ENCODE measurements at places on chromosomes 1 and 21.

DNA sequence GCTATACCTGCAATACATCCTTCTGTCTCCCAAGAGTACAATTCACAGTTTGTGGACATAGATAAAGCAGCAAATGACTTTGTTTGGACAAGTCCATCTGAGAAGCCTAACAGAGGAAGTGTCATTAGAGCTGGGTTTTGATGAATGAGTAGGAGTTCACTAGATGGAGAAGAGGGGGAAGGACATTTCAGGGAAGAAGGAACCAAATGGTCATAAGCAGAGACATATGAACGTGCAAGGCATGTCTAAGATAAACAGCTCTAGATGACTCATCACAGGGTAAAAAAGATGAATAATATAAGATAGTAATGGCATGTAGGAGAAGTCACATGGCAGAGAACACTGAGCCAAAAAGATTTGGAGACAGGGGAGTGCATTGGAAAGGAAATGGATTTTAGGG lies 54.5 kb downstream of the HMGB4 start:
- peak; percentile 80 for DNase-seq

DNA sequence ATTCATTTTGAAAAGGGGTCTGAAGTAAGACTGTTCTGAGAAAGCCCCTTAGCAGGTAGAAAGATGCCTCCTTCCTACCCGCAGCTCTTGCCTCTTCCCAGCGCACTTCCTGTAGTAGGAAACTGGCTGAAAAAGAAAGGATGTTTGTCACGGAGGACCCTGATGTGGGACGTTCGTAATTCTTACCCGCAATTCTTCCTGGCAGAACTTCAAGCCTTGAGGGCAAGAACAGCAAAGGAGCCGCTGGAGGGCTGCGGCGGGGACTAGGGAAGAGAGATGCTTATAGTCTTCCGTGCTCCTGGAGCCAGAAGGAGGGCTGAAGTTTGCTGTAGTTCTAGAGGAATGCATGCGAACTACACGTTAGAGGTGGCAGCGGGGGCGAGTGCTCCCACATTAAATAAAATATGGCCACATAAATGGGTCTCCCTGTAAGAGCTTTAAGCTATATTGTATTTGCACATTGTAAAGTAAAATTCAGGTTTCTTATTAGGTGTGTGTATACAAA lies 6.3 kb downstream of the C1orf53 start:
- DNase-seq = peak; percentile 26

DNA sequence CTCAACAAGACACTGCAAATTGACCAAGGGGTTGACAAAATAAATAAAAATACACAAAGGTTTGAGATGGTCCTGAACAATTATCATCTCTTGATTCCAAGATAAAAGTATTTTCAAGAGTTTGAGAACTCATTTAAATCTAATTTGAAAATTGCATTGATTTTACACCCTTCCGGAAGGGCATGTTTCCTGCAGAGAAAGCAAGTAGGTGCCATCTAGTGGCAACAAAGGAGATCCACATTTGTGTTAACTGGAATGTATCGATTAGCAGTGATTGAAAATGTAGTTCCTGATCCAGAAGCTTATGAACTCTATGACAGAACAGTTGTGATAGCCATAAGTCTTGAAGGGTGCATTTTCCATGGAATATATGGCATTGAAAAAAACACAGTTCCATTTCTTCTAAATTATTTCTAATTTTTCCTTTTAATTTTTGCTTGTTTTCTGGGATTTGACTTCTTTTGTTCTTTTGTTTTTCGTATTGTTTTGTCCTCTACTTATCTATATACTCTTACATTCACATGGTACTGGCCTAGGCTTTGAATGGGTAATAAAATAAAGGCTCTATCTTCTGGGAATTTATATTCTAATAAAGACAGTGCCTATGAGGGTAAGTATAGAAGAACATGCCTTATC lies 143.7 kb downstream of the DNM3 start:
- DNase-seq = peak; percentile 39

DNA sequence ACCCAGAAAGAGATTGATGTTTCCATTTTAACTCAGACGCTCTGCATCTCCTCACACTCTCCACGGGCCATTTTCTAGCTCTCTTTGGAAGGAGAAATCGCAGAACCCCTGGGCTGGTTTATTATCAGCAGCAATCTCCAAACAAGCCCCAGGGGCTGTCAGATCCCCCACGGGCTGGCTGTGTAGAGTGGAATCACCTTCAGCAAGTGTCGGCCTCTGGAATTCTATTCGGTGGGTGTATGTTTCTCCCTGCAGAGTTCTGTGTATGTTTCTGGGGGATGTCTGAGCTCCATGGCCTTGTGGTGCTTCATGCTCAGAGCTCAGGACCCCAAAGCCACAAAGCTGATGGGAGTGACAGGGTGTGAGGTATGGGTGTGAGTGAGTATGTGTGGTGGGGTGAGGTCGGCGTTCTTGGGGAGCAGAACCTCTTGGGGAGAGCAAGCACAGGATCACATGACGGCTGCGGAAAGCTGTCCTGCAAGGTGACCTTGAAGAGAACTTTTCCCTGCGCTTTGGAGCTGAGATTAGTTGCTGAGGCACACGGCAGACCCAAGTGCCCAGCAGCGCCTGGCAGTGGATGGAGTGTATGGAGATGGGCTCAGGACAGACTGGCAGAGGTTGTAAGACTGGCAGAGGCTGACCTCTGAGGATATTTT lies 489 bp downstream of the ACOT11 start:
- no peak for DNase-seq

- DNase-seq = peak; percentile 81
Measured at GRCh38 chr1:170685166-170685565, 21.2 kb downstream of the PRRX1 start.

GRCh38 chr21:24939291-24939690 lies 668.0 kb downstream of the MRPL39 start:
- no peak for DNase-seq

DNA sequence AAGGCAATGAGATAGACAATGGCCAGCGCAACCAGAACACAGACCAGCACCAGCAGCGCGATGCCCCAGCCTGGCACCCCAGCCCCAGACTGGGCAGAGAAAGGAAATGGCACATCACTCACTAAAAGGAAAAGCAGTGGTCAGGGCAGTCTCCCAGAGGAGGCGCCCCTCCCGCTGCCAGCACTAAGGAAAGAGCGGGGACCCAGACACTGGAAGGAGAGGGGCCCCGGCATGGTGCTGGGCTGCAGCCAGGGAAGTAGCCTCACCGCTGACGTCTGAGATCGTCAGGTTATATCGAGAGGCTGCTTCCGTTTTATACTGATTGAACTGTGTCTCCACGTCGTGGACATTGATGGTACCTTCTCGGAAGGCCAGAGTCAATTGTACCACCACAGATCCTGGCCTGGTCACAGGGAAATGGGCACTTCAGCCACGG lies 13.8 kb downstream of the TRIM46 start:
- no peak for DNase-seq

DNA sequence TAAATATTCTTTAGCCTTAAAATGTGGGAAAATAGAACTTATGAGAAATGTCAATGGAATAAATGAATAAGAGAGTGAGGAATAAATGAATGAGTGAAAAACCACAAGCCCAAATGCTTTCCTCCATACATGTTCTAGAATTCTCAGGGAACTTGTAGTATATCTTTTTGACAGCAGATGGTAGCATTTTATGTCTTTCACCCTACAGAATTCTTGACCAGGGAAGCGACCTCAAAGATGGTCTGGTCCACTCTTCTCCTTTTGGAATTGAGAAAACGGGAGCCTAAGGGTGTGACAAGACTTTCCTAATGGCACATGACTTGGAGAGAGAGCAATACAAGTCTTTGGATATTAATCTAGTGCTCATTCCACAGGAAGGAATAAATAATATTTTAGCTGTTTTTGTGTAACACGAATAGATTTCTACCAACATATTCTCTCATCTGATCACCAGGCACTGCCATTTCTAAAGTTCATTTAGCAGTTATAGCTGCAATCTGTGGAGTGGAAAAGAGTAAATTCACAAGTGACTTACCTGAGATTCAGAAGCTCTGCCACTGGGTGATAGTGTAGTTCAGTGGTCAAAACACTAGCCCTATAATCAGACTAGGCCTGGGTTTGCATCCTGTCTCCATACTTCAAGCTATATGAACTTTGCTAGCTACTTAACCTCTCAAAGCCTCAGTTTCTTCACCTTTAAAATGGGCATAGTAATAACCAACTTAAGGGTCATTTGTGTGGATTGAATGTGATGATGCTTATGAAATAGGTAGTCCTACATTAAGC lies 15.0 kb upstream of the F5 start:
- DNase-seq = peak; percentile 8

- peak; percentile 28 for DNase-seq
Measured at GRCh38 chr1:168428063-168428731, 115.6 kb downstream of the XCL2 start.

DNA sequence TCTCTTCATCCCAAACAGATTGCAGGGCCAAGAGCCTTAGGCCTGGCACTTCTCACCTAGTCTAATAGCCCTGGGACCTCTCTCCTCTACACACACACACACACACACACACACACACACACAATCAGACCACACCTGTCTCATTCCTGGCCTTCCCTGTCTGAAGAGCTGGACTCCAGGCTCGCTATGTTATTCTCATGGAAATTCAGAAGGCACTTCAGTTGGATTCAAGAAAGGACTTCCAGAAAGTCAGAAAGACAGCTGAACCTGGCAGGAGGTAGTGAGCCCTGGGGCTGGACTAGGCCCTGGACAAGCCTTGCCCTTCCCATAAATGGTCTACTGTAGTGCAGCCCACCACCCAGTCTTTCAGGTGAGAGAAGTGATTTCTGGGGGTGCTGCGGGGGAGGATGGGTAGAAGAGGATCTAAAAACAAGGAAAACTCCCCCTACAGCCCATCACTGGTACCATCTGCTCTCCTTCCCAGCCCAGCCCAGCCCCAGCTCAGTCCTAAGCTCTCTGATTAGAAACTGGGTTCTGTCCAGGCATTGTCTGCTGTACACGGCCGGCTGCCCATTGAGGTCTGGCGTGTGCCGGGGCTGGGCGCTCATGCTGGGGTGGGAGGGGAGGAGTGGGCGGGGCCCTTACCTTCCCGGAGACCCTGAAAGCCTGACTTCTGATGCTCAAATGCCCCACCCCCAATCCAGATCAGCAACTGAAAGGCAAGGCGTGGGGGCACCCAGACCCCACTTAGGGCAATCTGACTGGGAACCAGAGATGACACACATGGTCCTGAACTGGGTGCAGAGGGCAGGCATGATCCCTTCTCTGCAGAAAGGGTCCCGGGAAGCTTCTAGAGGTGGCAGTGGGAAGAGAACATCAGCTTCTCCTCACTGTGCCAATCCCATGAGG lies 2.5 kb downstream of the KIF21B start:
- no peak for DNase-seq

GRCh38 chr1:233356705-233356987 lies 29.1 kb downstream of the MAP3K21 start:
- no peak for DNase-seq

GRCh38 chr1:42824481-42825035 lies 7.4 kb upstream of the SVBP start:
- DNase-seq = no peak

DNA sequence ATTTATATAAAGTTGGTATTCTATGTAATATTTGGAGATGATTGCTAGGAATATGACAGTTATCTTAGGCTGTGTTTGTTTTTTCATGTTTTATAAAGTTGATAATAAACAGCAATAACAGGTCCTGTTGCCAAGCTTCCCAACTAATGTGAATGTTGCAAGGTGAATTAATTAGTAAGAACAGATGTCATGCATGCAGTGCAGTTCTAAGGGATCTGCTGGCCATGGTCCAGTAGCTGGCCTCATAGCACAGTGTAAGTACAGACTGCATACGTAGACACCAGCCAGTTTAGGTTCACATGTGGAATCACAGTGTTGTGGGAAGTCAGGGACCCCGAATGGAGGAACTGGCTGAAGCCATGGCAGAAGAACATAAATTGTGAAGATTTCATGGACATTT lies 478.2 kb downstream of the NEGR1 start:
- DNase-seq = no peak

- no peak for DNase-seq
Measured at GRCh38 chr1:43854473-43854872, 79.1 kb upstream of the ARTN start.

GRCh38 chr1:221715321-221716169 lies 26.3 kb downstream of the DUSP10 start:
- DNase-seq = peak; percentile 59

DNA sequence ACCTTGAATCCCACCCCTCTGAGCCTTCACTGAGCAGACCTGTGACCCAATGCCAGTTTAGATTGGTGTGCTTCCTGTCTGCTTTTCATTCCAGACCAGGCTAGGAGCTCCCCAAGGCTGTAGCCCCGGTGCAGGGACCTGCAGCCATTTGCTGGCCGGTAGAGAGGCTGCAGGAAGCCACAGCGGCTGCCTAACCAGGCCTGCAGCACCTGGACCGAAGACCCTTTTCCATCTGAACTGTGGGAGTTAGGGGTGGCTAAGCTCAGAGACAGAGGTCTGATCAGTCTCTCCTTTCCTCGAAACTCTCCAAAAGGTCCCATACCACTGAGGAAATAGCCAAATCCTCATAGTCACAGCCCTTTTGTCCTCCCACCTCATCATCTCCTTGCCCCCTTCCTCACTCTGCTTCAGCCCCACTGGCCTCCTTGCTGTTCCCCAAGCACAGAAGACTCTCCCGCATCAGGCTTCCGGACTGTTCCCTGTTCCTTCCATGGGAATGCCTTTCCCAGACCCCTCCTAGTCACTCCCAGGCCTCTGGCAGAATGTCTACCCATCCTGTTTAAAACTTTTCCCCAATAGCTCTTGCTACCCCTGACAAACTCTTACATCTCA lies 674 bp upstream of the TTC4 start:
- no peak for DNase-seq

DNA sequence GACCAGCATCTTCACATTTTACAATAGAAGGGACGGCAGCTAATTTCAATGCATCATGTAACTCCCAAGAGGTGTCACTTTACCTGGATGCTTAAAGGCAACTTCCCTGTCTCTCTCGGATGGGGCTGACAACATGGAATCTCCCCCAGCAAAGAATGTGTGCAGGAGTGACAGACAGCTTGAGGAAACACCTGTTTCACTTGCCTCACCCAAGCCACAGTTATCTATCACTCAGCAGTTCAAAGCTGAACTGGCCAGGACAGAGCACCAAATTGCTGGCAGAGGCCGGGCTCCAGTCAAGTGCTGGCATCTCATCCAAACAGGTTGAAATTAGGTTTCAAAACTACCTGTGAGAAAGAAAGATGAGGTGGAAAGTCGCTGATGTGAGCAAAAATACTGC lies 538.0 kb upstream of the PLXNA2 start:
- DNase-seq = no peak

DNA sequence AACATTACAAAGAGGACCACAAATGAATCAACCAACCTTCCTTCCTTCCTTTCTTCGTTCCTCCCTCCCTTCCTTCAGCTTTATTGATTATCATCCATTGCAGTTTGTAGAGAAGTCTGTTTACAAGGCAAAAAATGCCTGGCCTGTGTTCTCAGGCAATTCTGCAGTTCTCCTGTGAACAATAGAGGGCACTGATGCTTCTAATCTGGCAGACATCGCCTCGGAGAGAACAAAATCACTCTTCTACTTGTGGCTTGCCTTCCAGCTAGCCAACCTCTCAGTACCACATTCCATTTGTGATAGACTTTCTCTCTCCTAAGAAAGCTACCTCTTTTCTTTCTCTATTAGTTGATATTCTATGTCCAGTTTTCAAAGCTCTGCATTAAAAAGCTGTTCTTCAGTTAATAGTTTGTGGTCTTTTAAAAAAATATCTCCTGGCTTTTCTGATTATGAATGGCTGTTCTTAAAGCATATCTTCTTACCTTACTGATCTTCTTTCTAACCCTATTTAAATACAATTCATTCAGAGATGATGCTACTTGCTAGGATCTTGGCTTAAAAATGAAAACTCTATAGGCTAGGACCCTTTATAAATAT lies 26.9 kb upstream of the ESRRG start:
- peak; percentile 41 for DNase-seq

GRCh38 chr1:202170726-202171125 lies 10.3 kb upstream of the PTPN7 start:
- DNase-seq = no peak

GRCh38 chr21:45573452-45574035 lies 31.3 kb upstream of the SLC19A1 start:
- no peak for DNase-seq
